ENCODE measurements at places on chromosomes 2 and 18. TPM values are rescaled to one million over a fixed set of nuclear protein-coding genes. Genes with fewer than 3 reads are reported as not detected.

DNA sequence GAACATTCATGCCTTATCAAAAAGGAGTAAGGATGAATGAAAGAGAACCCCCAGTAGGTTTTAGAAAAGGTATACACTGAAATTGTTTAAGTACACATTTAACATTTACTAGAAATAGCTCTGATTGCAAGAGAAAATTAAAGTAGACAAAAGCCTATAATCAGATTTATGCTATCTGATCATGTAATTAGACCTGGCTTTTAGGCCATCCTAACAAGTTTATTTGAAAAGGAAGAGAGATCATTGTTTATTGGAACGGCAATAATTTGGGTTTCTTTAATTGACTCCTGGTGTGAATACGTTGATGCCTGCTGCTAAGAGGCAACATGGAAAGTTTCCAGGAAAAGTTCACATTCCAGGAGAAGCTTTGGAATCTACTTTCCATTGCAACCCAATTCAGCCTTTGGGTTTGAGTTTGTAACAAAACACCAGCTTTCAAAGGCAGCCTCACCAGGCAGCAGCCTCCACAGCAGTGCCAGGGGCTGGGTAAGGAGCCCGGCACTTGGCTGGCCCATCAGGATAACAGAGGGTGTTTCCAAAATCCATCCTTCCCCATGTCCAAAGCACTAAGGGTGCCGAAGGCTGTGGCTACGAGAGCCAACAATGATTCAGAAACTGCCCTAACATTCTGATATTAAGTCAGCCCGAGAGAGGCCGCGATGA lies 18.0 kb downstream of the FZD7 start:
- no peaks in the 10 kb centered on the region for H3K4me1 ChIP-seq
- H3K4me3 ChIP-seq: no peak overlapping the region
- no peaks in the 10 kb centered on the region for H3K36me3 ChIP-seq
- DNase-seq: no peak
- no peak overlapping the region for H3K27ac ChIP-seq
- no peaks in the 10 kb centered on the region for H3K27me3 ChIP-seq

GRCh38 chr2:191023235-191023679 lies 9.3 kb upstream of the STAT1 start:
- DNase-seq: no peak
- no peak overlapping the region for H3K27ac ChIP-seq
- H3K27me3 ChIP-seq: no peaks in the 10 kb centered on the region
- no peaks in the 10 kb centered on the region for H3K36me3 ChIP-seq
- H3K4me3 ChIP-seq: no peak overlapping the region

GRCh38 chr2:79200762-79201161 lies 41.2 kb upstream of the REG3A start:
- H3K4me1 ChIP-seq: no peaks in the 10 kb centered on the region
- H3K4me3 ChIP-seq: no peak overlapping the region
- no peak overlapping the region for H3K27ac ChIP-seq
- H3K36me3 ChIP-seq: no peaks in the 10 kb centered on the region

- H3K4me1 ChIP-seq: no peaks in the 10 kb centered on the region
- no peak overlapping the region for H3K27ac ChIP-seq
- no peaks in the 10 kb centered on the region for H3K27me3 ChIP-seq
- DNase-seq: no peak
- no peaks in the 10 kb centered on the region for H3K36me3 ChIP-seq
These were observed 109.2 kb downstream of the HIBCH start for GRCh38 chr2:190210471-190210870.

- no peak for DNase-seq
- H3K36me3 ChIP-seq: no peaks in the 10 kb centered on the region
- H3K4me1 ChIP-seq: no peaks in the 10 kb centered on the region
These were observed 147.9 kb upstream of the NCKAP5 start for GRCh38 chr2:133716166-133716565.

DNA sequence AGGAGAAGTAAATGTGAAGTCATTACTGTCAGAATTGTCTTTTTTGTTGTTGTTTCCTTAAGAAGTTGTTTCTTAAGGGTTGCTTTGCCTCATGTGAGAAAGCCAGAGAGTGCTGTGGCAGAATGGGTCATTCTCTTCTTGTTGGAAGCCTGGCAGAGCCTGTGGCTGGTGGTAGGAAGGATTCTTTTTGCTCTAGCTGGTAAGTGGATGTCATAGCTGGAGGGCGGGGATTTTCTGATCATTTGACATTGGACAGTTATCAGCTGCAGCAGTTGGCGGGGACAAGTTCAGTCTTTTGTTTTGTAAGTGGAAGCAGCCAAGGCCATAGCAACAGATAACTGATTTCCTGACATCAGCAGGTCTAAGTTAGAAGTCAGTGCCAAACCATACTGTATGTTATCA lies 5.5 kb upstream of the RMDN2 start:
- H3K27ac ChIP-seq: peak overlapping the region; percentile 39
- H3K4me3 ChIP-seq: no peak overlapping the region
- H3K4me1 ChIP-seq: peaks cover 47% of the 10 kb centered on the region
- no peaks in the 10 kb centered on the region for H3K27me3 ChIP-seq

DHRS9 gene
- 117 TPM for total RNA-seq

All from transverse colon (tissue), 4 donors.